ENCODE measurements at places on chromosomes 7 and 10.

DNA sequence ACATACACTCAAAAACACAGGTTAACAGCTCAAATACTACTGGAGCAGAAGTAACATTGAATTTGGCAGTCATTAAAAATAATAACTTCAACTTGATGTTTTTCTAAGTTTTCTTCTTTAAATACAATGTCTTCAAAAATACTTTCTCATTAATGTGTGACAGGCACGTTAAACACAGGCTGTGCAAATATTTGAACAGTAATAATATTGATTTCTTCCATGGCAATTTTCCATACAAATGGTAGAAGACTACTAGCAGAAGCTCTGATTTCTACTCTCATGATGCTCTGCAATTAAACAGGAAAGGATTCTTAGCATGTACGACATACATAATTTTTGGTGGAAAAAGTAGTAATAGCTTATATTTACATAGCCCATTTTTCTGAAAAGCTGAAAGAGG, 47.4 kb downstream of the NRP1 start:
- no peak for DNase-seq

DNA sequence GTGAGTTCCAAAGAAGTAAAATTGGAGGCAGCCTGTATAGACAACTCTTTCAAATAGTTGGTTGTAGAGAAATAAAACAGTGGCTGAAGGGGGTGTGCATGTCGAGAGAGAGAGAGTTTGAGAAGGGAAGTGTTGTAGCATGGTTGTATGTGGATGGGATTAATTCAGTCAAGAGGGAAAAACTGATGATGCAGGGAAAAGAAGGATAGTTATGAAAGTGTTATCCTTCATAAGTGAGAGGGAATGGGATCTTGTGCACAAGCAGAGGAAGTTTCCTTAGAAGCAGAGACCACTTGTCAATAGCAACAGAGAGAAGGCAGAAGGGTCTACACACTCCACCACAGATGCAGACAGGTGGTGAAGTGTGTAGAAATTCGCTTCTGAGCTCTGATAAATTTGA, 30.0 kb upstream of the BPGM start:
- DNase-seq = no peak

- DNase-seq = peak; percentile 29
Observed at GRCh38 chr7:129952086-129952652, 591 bp downstream of the UBE2H start.

GRCh38 chr7:149053384-149053783, 25.1 kb upstream of the PDIA4 start:
- no peak for DNase-seq

GRCh38 chr10:1400101-1401070, 336.9 kb downstream of the ADARB2 start:
- no peak for DNase-seq

- no peak for DNase-seq
Observed at GRCh38 chr7:113071465-113071864, 15.2 kb downstream of the GPR85 start.

- DNase-seq = peak; percentile 19
Observed at GRCh38 chr10:26503911-26504310, 65.8 kb downstream of the APBB1IP start.

- no peak for DNase-seq
Observed at GRCh38 chr10:99976886-99977665, 32.7 kb downstream of the DNMBP start.

DNA sequence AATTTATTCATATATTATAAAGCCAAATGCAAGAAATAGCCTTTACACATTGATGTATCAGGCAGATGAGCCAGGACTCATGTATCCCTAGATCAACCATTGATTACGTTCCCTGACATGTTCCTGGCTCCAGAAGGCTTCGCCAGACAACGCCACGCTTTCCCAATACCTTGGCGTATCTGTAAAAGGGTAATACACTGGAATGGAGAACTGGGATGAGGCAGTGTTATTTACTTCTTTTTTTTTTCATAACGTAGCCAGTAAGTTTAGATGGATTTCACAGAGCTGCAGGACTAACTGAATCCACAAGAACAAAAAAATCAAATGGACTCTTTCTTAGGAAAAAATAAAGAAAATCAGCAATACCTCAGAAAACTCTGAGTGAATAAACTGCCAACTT, 588.1 kb upstream of the SEMA3D start:
- DNase-seq = no peak

GRCh38 chr7:153902862-153903261, 149.3 kb upstream of the DPP6 start:
- no peak for DNase-seq

GRCh38 chr10:100934084-100934659, 21.4 kb downstream of the SLF2 start:
- no peak for DNase-seq

DNA sequence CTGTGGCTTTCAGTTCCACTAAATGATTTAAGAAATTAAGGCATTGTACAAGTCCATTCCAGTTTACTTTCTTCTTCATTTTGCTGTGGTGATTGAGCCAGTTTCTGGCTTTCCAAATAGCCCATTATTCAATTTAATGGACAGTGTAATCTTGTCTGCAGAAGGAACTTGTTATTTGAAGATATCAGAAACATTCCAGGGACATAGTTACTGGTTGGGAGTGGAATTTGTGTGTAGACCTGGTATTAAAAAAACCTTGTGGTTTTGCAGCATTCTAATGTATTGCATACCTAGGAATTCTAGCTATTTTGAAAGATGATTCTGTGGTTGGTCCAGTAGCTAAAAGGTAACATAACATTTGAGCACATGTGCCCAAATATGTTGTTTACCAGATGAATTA, 72.2 kb downstream of the MCU start:
- no peak for DNase-seq

GRCh38 chr7:767941-768731, 41.1 kb upstream of the PRKAR1B start:
- DNase-seq = no peak

- DNase-seq = peak; percentile 13
Observed at GRCh38 chr10:77328272-77328816, 309.3 kb downstream of the KCNMA1 start.

- peak; percentile 61 for DNase-seq
Observed at GRCh38 chr10:110613341-110613995, 30.7 kb upstream of the RBM20 start.

DNA sequence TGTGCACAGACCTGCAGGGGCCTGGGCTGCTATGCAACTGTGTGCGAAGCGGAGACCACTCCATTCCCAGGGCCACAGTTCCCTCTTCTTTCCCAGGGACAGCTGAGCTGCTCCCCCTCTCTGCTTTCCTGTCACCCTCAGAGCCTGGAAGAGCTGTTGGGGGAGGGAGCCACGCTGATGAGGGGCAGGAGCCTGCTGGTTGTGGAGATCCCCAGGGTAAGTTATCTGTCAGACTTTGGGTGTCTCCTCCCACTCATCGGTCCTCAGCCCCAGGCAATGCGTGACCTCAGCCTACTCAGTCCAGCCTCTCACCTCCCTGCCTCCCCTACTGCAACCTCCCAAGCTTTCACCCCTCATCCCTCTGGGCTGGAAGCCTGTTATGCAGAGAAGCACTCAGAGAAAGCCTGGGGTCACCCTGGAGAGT, 53.5 kb downstream of the ZNF467 start:
- no peak for DNase-seq

GRCh38 chr10:6218692-6219493, 16.2 kb downstream of the PFKFB3 start:
- DNase-seq = no peak

DNA sequence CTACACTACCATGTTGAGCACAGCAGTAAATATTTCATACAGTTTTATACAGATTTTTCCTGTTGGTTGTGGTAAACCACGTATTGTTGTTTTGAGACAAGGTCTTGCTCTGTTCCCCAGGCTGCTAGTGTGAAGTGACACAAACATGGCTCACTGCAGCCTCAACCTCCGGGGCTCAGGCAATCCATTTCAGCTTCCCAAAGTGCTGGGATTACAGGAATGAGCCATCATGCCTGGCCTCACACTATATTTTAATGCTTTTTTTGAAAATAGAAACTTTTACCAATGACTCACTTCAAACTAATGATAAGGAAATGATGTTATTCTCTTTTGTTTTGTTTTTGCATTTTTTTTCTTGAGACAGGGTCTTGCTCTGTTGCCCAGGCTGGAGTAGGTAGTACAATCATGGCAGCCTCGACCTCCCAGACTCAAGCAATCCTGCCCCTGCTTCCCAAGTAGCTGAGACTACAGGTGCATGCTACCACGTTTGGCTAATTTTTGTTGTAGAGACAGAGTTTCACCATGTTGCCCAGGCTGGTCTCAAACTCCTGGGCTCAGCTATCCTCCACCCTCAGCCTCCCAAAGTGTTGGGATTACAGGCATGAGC, 210.6 kb downstream of the TPST1 start:
- DNase-seq = no peak

GRCh38 chr7:137084607-137085380, 216.3 kb downstream of the CHRM2 start:
- DNase-seq = no peak

Measured in activated CD4-positive, alpha-beta T cell treated with anti-CD3 and anti-CD28 coated beads, Interleukin-2, amount 50 U/mL, for 48 hours (primary cell).